KBM-7 (cell line): ENCODE measurements at places on chromosomes 2 and 18.

GRCh38 chr2:241036964-241037421, 38.6 kb downstream of the SNED1 start:
- DNase-seq: no peak

DNA sequence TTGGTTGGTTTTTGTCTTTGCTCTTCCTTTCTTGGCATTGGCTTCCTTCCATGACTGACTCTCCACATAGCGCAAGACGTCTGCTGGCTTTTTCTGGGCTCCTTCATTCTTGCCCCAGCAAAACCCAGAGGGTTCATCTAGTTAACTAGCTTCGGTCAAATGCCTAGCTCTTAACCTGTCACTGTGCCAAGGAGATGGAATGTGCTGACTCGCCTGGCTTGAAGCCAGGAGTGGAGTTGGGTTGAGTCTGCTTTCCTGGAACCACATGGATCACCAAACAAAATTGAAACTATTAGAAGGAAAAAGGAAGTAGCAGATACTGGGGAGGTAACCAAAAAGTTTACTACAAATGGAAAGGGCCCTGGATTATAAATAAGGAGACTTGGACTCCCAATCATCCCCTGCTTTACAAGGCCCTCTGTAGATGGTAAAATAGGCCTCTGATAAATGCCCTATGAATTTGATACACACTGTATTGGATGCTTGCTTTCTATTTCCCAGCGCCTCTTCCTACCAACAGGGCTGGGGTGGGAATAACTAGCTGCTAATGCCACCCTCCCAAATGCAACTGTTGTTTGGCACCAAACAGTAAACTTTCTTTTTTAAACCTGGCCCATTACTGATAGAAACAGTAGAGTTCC, 11.3 kb downstream of the MALT1 start:
- peak; percentile 16 for DNase-seq

- DNase-seq: peak; percentile 88
Observed at GRCh38 chr2:68689553-68690537, 44.8 kb upstream of the ARHGAP25 start.

GRCh38 chr2:193818801-193819499, 1624.2 kb upstream of the TMEFF2 start:
- DNase-seq: no peak

DNA sequence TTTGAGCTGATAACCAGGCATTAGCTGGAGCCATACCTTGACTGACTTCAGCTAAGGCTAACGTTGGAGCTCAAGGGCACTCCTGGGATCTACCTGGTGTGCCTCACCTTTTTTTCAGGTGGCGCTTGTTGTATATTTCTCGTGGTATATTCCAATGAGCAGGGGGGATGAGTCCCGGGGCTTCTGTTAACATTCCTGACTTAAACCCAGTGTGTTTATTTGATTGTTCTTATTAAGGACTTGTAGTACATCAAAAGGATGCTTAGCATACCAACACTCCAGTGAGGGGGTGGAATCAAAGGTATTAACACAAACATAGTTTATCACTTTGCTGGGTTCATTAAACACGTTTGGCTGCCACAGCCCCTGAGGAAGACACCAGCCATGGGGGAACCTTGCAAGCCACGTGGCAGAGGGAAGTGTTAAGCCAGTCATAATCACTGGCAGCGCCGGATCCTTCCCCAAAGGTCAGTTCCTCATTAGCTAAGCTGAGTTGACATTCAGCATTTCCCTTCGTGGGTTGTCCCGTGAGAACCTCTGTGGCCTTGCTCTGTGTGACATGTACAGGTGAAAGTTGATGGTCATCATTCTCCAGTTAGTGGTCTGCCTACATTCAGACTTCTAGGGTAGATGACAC, 119.5 kb upstream of the MCFD2 start:
- peak; percentile 75 for DNase-seq

- DNase-seq: no peak
Observed at GRCh38 chr2:74671479-74671878, 17.4 kb downstream of the SEMA4F start.

DNA sequence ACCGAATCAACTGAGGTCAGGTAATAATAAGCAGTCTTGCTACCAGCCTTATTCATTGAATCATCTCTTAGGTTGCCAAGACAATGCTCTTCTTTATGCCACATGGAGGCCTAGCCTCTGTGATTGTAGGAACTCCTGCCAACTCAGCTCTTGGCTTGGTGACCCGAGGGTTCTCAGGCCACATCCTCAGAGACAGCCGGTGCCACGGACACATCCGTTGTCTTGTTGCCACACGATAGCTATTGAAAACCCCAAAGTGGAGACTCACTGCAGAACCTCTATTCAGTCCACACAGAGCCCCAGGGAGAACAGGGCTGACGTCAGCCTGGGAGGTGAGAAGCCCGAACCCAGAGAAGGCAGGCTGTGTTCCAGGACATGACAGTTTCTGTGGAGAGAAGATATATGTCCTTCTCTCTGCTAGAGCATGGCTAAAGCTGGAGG, 53.5 kb upstream of the TGFA start:
- no peak for DNase-seq

- DNase-seq: no peak
Observed at GRCh38 chr2:231524477-231525247, 5.6 kb downstream of the NMUR1 start.

DNA sequence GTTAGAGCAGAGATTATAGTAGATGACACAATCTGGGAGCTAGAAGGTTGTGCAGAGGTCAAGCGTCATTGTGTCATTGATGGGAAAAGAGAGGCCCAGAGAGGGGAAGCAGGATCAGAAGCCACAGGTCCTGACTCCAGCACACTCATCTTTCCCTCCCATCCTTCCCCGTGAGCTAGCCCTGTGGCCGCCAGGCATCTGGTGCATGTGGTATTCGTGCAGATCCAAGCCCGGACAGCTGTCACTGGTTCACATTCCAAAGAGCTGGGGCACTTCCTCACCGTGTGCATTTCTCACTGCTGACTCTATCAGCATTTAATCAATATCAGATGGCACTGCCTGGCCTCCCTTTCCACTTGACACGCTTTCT, 94.1 kb upstream of the THOC1 start:
- no peak for DNase-seq

DNA sequence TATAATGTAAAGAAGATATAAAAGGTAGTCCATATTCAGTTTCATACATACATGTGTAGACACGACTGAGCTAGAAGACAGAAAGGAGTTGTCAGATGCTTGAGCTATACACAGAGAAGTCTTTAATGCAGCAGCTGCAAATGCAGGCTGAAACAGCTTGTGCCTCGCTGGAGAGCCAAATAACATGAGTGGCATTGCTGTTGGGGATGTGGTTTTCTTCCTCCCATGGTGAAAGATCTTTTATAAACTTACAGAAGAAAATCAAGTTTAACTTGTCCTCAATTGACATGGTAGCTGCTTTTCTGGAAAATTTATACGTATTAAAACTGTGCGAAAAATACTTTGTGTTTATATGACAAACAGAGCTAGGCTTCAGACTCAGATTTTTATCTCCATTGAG, 16.4 kb upstream of the IL1R1 start:
- no peak for DNase-seq

DNA sequence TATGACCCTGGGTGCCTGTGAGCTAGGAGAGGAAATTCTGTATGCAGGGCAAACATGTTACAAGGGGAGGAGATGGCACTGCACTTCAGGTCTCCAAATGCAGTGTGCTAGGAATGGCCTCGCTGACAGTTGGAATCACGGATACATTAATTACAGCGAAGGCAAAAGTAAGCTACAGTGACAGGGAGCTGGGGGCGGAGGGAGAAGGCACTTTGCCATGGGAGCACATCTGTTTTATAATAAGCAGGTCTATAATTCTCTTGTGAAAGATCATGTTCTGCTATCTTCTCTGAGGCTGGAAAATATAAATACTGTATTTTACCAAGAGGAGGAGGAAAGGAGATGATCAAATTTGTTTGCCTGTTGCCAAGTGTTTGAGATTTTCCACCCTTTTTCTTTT, 56.3 kb upstream of the FZD5 start:
- no peak for DNase-seq

DNA sequence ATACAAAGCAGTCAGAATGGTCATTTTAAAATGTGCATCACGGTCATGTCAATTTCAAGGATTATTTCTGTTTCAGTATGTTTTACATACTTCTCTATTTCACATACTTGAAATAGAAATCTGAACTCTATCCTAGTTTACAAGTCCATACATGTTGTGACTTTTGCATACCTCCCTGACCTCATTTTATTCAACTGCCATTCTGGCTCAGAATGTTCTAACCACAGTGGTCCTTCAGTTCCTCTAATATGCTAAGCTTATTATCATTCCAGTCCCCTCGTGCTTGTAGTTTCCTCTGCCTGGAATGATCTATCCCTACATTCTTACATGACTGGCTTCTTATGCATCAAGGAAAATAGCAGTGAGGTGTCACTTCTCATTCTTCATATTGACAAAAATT, 295.6 kb downstream of the KIAA1328 start:
- DNase-seq: peak; percentile 47

GRCh38 chr2:141554810-141555209, 576.0 kb downstream of the LRP1B start:
- DNase-seq: peak; percentile 70

DNA sequence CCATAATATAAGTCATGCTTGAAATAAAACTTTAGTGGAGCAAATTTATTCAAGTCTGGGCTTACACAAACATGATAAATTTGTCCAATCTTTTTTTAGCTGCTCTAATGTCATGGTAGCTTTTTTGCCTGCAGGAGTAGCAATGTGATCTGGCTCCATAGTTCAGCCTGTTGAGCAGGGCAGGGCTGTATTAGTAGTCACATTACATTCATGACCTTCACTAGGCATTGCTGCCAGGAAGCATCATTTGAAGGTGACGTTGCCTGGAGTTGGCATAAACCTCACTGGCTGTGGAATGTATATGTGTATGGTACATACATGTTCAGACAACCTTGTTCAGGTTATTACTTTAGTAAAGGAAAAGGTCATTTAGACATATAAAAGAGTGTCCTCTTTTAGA, 76.6 kb downstream of the CCDC85A start:
- DNase-seq: no peak

- DNase-seq: no peak
Observed at GRCh38 chr18:14767474-14767873, 19.5 kb downstream of the ANKRD30B start.

GRCh38 chr2:129078548-129078947, 759.9 kb upstream of the HS6ST1 start:
- DNase-seq: no peak

DNA sequence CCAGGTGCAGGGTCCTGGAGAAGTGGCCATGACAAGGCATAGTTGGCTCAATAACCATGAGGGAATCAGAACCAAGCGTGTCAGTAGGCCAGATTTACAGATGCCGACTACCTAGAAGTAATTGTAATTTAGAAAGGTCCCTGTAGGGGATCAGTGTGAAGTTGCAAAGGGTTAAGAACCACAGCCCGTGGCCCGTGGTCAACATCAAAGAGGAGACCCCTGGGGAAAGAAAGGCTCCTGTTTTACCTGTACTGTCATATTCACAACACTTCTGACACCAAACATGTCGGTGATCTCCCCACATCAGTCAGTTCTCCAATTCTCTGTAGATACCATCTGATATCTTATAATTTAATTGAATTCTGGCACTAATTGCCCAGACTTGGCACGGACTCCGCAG, 31.0 kb downstream of the SP100 start:
- no peak for DNase-seq

GRCh38 chr2:126696644-126697520, 40.9 kb downstream of the GYPC start:
- DNase-seq: no peak

DNA sequence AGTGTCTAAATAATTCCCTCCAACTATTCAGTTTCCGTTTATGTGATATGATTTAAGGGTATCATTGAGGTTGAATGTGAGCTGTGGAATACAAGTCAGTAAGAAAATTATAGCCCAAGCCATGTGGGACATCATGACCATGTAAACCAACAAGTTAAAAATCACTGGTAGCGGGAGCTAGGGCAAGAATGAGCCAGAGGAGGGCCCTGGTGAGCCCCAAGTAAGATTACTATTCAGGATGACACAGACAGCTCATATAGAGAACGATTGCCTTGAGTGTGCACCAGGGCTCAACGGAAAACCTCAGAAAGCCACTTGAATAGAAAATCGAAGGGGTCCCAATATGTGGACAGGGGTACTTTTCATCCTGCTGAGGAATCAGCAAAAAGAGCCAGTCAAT, 87.8 kb upstream of the RBMS1 start:
- DNase-seq: no peak

DNA sequence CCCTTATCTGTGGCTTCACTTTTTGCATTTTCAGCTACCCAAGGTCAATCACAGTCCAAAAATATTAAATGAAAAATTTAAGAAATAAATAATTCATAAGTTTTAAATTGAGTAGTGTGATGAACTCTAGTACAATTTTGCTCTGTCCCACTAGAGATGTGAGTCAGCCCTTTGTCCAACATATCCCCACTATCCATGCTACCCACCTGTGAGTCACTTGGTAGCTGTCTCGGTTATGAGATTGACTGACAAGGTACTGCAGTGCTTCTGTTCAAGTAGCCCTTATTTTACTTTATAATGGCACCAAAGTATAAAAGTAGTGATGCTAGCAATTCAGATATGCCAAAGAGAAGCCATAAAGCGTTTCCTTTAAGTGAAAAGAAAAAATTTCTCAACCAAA, 28.8 kb downstream of the ADCY3 start:
- DNase-seq: no peak

DNA sequence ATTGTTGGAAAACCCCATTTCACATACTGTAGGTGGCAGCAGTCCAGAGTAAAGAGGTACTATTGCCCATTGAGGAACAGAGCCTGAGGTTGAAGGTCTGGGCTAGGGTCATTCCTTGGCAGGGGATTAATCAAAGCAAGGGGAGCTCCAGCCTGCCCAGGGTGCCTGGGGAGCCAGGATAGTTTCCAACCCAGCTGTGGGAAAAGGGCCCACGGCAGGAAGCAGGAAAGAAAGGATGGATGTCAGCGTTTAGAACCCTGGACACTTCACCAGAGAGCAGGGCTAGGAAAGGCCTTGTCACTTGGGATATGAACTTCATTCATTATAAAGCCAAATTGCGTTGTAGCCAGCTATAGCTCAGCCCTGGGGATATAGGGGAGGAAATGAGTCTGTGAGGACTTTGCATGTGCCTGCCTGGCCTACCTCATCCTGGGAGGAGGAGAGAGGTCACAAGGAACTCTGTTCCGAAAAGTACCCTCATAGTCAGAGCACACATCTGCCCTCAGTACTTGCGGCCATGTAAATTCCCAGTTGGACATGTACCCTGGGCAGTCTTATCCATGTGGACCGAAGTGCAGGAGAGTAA, 140.2 kb upstream of the COPS8 start:
- no peak for DNase-seq

GRCh38 chr2:191252699-191253098, 7.5 kb downstream of the MYO1B start:
- DNase-seq: peak; percentile 50

DNA sequence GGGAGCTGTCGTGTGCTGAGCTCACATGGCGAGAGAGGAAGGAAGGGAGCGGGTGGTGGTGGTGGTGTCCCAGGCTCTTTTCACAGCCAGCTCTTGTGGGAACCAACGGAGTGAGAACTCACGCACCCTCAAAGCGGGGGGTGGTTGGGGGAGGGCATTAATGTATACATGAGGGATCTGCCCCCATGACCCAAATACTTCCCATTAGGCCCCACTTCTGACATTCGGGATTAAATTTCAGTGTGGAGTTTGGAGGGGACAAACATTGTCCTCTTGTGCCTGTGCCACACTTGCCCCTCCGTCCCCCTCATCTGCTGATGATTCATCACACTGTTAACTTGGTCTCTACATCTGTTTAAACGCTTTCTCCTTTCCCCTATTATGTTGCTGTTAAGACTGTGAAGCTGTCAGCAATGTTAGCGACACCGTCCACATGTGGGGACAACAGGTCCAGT, 22.5 kb downstream of the INPP4A start:
- peak; percentile 37 for DNase-seq
